ENCODE measurements at places on chromosomes 3 and 15.

DNA sequence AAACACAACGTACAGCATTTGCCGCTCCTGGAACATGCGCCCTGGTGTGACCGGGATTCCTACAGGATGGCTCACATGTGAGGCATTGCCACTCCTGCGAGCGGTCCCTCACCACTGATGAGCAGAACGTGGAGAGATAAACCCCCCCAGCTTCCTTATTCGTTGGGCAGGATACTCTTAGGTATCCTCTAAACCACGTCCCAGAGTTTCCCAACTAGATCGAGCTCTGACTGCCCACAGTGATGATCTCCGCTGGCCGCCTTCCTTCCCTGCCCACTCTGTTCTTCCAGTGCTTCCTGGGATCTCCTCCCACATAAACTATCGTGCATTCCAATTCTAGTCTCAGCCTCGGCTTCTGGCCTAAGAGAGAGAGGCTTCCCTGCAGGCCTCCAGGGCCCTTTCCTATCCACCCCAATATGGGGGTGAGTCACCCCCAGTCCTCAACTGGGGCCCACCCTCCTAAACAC, 91.8 kb downstream of the TOP2B start:
- no peak for DNase-seq

DNA sequence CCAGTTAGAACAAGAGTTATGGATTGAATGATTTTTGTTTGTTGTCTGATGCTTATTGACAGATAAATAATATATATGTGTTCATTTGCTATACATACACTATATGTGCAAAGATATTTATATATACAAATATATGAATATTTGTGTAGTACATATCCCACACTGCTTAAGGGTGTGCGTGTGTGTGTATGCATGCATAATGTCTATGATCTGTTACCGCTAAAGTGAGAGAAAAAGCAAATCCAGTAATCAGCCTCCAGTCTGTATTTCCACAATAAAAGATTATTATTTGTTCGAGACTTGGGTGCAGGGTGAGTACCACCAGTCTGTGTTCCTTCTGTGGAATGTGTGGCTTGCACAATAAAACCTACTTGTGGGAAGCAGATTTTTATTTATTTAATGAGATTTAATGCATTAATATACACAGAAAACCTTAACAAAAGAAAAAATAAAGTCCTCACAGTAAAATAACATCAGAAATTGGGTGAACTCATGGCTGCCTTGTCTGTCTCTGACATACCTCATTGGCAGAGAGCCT, 366.0 kb upstream of the TBL1XR1 start:
- DNase-seq, result no peak

DNA sequence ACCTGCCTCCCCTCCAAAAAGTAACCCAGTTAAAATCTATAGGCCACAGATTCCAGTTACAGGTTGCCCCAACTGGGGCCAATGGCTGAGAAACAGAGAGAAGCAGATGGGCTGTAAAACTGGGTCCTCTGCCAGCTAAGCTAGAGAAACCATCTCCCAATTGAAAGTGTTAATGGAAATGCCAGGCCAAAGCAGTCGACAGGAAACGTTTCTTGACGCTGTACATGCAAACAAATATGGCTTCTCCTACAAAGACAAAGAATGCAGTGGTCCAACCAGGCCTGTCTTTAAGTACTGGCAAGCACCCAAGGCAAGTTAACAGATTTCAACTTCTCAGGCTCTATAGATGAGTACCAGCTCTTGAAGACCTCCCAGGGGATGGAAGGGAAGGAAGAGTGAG, 71.3 kb downstream of the MAGI1 start:
- no peak for DNase-seq

DNA sequence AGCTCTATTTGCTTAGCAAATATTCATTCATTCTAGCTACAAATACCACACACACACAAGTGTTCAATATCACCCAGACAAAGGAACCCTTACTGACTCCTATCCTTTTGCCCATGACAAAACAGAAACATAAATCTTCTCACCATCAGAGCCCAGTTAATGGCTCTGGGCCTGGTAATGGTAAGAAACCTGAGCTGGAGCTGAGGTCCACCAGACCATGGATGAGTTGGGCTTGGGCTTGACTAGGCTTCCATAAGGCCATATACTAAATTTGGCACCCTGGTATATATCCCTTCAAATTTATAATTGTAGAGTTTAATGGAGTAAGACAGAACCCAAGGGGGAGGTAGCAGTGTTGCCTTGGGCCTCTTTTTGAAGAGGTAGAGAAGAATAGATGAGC, 29.4 kb downstream of the GPR176 start:
- DNase-seq, result no peak

GRCh38 chr3:150828997-150829396, 66.0 kb upstream of the SIAH2 start:
- DNase-seq, result no peak

- no peak for DNase-seq
Observed at GRCh38 chr15:101000271-101000681, 81.1 kb downstream of the LRRK1 start.

DNA sequence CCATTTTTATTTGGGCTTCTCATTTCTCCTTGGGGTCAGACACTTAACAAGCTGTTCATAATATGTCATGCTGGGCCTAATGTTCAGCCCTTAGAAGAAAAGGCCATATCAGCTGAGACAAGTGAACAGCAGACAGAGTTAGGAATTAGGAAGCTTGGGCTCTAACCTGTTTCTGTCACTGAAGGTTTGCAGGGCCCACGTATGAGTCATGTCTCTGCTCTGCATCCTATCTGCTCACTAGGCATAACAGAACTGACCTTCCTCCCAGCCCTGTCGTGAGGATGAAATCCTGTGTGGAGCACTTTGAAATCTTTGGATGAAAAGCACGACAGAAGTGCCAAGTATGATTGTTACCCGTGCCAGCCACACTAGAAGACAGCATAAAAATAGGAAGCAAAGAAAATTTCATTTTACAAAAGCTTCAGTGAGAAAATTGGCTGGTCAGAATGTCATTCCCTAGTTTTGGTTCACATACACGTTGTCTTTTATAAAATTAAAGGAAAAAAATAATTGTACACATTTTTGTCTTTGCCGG, 26.5 kb upstream of the CD47 start:
- no peak for DNase-seq

DNA sequence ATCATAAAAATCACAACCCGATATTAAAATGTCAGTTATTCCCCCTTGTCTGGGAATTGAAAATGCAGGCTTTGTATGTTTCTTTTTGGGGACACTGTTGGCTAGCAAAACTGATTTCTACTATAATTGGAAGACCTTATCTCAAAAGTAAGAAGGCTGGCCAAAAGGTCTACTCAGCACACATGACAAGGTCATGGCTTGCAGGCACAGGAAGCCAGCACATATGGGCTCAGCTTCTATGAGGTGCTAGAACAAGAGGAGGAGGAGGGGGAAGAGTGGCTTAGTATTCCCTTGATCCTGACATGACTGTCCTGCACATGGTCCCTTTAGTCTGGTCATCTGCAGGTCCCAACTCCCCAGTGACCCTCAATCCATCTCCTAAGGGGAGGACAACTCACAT, 681.2 kb downstream of the SQOR start:
- no peak for DNase-seq

GRCh38 chr3:112579232-112579631, 17.4 kb downstream of the SLC35A5 start:
- no peak for DNase-seq

DNA sequence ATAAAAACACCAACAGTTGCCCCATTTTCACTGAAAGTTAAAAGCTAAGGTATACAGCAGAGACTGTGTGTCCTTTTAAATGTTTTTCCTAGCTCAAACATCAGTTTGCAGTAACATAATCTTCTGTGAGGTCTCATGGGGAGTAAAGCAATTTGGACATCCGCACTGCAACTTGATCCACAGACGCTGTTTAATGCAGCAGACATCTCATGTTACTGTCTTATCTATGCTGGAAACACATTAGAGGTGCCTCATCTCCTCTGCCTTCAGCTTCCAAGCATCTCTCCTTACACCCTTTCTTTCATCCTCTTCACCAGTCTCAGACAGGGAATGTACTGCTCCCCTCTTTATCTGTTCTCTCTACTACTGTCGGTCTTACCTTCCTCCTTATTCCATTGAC, 53.7 kb upstream of the ATP11B start:
- no peak for DNase-seq

DNA sequence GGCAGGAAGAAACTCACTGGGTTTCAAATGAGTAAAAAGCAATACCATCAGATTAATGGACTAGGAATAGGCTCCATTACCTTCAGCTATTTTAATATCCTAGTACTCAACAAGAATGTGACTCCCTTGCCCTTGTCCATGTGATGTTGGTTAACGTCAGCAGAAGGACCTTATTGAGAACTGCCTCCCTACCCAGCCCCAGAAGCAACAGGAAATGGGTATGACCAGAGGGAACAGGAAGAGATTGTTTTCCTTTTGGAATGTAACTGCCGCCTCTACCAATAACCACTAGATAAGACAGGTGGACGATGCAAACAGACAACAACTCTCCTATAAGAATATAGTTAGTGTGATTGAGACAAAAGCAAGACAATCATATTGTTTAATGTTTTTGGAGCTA, 10.4 kb upstream of the MME start:
- DNase-seq, result no peak

DNA sequence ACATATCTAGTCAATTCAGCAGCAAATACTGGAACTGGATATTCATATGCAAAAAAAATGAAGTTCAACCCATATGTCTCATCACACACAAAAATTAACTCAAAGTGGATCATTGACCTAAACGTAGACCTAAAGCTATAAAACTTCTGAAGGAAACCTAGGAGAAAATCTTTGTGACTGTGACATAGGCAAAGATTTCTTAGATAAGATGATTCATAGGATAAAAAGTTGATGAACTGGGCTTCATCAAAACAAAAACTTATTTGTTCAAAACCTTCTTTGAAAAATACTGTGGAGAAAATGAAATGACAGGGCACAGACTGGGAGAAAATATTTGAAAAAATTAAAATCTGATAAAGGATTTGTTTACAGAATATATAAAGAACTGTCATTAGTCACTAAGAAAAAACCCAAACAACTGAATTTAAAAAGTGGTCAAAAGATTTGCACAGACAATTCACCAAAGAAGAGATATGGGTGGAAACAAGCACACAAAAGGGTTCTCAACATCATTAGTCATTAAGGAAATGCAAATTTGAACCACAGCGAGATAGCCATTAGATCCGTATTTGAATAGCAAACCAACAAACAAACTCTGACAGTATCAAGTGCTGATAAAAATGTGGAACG, 62.8 kb downstream of the ITGB5 start:
- DNase-seq, result no peak

DNA sequence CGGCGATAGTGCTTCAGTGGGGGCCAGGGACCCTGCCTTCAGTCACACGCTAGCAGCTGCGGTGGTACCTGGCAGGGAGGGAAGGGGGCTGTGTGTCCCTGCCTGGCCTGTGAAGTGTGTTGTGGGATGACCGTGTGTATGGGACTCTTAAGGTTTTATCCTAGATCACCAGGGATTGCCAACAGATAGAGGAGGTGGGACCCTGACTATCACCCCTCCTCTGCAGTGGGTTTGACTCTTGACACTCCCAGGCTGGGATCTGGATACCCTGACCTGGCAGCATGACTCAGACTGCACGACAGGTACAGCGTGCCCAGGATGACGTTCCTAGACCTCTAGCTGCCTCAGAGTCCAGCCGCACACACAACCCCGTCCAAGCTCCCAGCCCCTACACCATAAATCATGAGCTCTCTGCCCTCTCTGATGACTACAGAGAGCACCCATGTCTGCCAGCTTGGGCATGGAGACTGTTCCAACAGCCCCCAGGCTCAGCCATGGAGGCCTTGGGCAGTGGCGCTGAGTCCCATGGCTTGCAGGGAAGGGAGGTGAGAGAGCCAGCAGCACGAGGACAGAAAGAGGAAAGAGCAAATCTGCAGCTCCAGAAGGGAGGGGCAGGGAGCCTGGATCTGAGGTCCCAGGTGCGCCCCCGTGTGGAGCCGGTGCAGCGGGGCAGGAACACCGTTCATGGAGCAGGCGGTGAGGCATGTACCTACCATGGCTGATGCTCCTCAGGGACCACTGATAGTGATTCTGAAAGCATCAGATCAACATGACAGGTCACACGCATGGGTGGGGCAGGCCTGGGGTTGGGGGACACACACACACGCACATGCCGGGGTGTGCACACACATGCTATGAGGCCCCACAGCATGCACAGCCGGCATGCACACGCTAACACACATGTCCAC, 71.0 kb downstream of the ADAMTS7 start:
- DNase-seq, result no peak

DNA sequence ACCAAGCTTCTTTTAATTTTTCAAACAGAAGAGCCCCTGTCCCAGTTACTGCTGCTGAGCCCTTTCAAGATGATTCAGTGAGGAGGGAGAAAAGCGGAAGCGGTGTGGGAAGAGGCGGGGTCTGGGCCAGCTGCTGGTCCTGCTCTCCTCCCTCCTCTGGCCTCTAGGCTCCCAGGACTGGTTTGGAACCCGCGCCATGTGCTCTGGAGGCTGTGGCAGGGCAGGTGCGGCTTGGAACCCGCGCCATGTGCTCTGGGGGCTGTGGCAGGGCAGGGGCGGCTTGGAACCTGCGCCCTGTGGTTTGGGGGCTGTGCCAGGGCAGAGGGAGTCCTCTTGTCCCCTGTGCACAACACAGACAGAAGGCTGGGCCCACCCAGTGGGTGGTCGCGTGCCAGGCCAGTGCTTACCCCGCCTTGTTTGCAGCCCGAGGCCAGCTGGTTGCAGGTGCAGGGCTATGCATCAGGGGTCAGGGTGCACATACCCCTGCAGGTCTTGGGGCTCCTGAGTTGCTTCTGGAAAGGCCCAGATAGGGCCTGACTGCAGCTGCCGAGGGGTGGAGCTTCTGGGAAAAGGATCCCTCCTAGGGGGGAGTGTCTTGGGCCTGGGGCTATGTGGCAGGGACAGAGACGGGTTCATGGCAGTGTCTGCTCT, 12.2 kb downstream of the ALG1L2 start:
- no peak for DNase-seq

DNA sequence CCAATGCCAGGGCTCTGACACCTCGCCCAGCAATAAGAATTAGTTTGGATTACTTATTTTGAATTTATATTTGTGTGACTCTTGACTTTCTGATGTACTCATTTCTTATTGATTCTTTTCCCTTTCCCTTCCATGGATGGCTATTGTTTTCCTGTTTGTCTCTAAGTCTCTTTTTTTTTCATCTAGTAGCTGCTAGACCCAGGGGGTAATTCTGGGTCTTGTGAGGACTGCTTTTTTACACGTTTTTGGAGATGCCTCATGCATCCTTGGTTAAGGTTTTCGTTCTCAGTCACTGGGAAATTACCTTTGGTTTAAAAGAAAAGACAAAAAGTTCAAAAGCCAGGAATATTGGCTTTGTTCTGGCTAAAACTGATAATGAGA, 70.2 kb upstream of the STRIT1 start:
- no peak for DNase-seq

- no peak for DNase-seq
Observed at GRCh38 chr15:101411581-101411980, 77.9 kb downstream of the PCSK6 start.

- no peak for DNase-seq
Observed at GRCh38 chr3:141940194-141940776, 63.8 kb downstream of the ATP1B3 start.

DNA sequence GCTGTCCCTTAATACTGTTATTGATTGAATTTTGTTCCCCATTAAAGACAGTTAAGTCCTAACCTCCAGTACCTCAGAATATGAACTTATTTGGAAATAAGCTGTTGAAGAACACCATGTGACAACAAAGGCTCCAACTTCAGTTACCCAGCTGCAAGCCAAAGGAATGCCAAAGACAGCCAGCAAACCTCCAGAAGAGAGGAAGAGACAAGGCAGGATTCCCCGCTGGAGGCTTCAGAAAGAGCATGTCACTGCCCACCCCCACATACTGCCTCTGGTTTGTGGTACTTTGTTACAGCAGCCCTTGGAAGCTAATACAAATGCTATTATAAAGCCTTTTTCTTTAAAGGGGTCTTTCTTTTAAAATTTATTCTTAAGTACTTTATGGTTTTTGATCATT, 18.4 kb upstream of the NEK10 start:
- DNase-seq, result no peak
